ENCODE measurements at places on chromosomes 5 and 9.

- no peak for DNase-seq
These were observed 2.6 kb upstream of the FREM1 start for GRCh38 chr9:14912859-14913258.

DNA sequence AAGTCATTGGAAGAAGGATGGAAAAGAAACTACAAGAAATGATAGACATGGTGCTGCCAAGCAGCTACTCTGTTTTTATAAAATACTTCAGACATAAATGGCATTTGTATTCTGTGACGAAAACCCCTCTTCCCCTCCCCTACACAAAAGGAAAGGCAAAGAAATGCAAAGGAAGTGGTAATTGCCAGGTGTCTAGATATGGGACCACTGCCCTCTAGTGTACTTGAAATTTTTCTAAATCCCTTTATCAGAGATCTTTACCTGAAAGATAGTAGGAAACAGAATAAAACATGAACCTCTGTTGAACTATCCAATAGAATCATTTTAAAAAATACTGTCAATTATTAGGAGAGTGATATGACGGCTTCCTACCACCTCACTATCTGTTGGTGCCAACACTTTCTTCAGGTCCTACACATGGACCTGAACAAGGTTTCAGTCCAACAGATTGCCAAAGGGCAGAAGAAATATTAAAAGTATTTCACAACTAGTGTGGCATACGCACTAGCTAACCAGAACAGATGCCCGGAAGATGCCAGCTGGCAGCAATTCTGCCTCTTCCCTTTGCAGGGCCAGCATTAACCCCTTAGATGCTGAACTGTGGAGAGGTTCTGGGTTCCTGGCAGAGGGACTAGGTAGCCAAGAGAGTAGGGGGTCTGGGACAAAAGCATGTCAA, 104.1 kb downstream of the TSSK1B start:
- DNase-seq: no peak

GRCh38 chr5:1511651-1512540, 11.9 kb downstream of the LPCAT1 start:
- no peak for DNase-seq

GRCh38 chr5:172721455-172722326, 49.3 kb downstream of the DUSP1 start:
- DNase-seq: no peak

GRCh38 chr9:110479481-110479880, 100.1 kb downstream of the SVEP1 start:
- DNase-seq: no peak

GRCh38 chr9:108671794-108672193, 184.0 kb downstream of the ACTL7B start:
- DNase-seq: no peak

DNA sequence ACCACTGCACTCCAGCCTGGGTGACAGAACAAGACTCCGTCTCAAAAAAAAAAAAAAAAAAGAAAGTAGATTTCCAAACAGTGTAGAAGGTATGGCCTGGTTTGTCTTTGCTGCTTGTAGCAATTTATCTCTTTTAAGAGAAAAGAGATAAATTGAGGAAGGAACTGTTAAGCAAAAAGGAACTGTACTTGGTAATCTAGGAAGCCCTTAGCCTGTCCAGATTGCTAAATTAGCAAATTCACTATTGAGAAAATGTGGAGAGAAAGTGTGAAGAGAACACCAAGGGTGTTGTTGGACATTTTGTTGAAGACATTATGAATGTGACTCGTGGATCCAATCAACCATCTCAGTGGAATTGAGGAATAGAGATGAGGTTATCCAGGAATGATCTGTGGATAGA, 13.0 kb upstream of the SUSD3 start:
- no peak for DNase-seq

DNA sequence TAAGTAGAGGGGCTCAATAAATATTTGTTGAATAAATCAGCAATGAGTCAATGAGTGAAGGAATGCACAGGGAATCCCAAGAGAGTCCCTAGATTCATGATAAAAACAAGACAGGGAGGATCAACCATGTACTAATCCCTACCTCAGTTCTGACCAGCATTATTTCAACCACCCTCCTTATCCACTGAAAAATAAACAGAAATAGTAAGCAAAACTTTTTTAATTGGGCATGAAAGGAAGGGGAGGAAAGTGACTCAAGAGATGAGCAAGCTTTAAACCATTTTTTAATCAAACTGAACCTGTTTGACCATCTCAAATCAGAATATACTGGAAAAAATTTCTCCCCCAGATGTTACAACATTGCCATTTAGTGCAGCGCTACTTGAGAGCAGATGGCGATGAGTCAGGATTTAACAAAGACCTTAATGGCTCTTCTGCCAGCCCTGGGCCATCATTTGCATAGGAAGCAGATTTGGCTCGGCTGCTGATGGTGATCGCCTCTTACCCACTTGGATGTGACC, 194.8 kb upstream of the SLC30A5 start:
- DNase-seq: no peak

GRCh38 chr5:141914199-141914743, 9.4 kb upstream of the DELE1 start:
- DNase-seq: no peak

- no peak for DNase-seq
These were observed 22.4 kb upstream of the PPP2CA start for GRCh38 chr5:134248256-134248655.

DNA sequence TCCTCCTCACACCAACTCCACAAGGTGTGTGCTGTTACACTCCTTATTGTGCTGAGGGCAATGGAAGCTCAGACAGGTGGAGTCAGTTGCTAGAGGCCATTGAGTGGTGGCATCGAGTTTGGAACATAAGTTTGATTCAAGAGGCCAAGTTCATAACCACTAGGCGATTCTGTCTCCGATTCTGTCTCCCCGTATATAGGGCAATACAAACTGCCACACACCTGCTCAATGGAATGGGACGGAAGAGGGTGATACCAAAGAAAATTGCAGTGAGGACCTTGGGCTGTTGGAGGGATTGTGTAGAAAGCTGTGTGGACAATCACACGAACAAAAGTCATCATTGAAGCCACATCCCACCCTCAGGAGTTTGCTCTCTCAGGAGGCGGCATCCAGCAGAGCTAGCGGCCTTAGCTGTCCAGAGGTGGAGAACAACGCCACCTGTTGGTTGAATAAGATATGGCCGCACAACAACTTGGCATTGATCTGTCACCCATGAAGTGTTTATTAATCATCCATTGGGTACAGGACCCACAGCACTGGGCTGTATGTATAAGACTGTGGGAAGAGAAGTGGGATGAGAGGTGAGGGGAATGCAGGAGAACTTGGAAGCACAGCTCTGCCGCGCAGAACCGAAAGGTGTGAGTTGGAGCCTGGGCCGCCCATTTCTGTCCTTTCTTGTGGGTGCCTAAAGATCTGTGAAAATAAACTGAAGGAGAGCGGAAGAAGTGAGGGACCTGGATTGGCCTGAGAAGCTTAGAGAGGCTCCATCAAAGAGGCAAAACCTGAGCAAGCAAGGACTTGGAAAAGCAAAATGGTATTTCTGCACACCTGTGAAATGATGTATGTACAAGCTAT, 16.1 kb upstream of the NEUROG1 start:
- DNase-seq: no peak

GRCh38 chr9:131407717-131408195, 13.9 kb downstream of the PRRC2B start:
- DNase-seq: no peak

DNA sequence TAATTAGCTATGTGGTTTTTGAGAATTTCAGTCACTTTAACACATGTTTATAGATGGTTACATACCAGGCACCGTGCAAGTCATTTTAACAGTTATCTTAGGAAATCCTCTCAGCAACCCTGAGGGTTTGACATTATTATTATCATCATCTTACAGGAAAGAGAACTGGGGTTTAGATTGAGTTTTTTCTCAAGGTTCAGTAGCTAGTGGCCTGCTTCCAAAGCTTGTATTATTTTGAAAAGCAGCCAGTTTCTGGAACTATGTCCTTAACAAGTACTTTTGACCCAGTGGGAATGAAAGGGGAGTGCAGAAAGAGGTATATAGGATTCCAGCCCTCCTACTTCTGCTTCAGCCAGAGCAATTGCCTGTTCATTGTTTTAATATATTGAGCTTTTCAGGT, 157.5 kb downstream of the COMMD10 start:
- no peak for DNase-seq

- DNase-seq: no peak
These were observed 159.9 kb upstream of the FBXL17 start for GRCh38 chr5:108541836-108542235.

GRCh38 chr5:129716235-129716634, 31.7 kb upstream of the MINAR2 start:
- no peak for DNase-seq

DNA sequence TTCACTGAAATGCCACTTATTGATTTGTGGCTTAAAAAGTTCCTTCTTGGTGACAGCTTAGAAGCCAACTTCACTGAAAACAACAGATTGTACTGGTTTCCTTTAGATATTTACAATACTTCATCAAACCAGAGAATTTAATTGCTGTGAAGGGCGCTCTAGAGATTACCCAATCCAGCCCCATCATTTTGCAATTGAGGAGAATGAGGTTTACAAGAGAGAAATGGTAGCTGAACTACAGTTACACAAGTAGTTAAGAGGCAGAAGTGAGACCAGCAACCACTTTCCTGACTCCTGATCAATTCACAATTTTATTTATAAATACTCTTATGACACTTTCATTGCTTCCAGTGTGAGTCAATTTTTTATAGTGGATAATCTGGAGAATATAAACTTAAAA, 103.5 kb upstream of the APC start:
- DNase-seq: no peak

GRCh38 chr5:12920527-12920926, 1016.3 kb upstream of the CTNND2 start:
- DNase-seq: no peak

- DNase-seq: no peak
These were observed 301.0 kb upstream of the KCNN2 start for GRCh38 chr5:114060866-114061265.

- no peak for DNase-seq
These were observed 228.2 kb upstream of the TYRP1 start for GRCh38 chr9:12464910-12465512.

DNA sequence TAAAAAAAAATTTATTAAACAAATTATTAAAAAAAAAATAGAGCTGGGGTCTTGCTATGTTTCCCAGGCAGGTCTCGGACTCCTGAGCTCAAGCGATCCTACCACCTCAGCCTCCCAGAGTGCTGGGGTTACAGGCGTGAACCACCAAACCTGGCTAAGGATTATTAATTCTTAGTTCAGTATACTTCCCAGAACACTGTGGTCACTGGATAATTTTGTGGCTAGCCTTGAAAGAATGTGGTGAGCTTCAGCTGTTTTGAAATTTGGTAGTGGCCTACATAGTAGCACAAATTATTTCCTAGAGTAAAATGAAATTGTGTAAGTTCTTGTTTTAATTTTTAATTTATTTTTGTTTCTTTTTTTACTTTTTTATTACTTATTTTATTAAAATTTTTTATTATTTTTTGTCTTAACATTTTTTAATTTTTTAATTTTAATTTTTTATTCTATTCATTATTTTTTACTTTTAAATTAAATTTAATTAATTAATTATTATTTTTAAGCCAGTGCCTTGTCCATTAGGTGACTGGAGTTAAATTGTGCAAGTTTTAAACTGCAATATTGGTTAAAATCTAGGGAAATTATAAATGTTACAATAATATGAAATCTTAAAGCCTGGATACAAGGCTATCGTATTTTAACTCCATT, 23.0 kb downstream of the ARRDC3 start:
- DNase-seq: no peak

DNA sequence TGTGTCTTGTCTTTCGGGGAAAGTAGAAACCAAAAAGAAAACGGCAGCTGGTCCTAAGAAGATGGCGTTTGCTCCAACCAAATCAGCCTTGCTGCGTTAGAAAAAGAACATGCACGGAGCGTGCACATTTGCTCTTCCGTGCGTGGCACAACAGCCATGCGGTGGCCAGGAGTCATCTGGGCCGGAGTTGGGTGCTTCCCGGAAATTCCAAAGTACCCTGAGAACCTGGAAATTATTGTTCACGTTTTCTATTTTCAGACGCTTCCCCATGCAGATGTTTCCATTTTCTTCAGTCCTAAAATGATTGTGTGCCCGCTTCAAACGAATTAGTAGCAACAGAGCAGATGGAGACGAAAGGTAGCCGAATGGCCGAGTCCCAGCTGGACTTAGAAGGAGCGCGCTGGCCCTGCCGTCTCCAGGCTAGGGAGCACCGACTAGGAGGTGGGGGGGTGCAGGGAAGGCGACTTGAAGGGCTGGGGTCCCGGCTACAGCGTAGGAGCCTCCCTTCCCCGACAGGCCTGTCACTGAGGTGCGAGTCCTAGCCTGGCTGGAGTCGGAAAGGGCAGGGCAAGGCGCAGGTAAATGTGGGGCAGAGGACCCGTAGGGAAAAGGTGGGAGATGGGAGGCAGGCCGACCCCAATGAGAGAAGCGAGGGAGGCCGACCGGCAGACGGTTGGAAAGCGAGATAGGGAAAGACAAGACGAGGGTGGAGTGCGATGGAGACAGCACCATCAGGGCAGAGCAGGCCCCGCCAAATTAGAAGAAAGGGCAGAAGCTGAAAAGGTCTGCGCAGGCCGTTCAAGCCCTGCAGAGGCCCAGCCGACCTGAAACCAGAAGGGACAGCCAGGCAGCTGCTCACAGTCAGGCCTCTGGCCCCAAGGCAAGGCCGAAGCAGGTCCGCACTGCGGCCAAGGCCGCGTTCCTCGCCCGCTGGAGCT, 1.4 kb downstream of the BARX1 start:
- no peak for DNase-seq

DNA sequence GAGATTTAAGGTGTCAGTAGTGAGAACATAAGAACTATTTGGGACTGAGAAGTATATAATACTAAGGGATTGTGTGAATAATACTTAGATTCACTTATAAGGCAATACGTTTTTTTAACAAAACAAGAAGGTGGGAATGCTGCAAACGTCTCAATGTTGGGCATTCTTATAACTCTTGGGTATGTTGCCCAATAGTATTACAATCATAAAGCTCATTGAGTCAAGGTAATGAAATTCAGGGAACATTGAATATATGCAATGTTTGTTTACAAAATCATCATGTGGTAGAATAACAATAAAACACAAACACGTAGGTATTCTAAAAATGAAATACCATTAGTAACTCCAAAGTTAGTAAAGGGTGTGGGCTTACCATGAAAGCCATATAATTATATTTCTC, 400.7 kb downstream of the KIAA0825 start:
- no peak for DNase-seq

- DNase-seq: no peak
These were observed 146.8 kb downstream of the MUSK start for GRCh38 chr9:110815361-110815760.

- no peak for DNase-seq
These were observed 132.5 kb upstream of the FER start for GRCh38 chr5:108615216-108615615.

DNA sequence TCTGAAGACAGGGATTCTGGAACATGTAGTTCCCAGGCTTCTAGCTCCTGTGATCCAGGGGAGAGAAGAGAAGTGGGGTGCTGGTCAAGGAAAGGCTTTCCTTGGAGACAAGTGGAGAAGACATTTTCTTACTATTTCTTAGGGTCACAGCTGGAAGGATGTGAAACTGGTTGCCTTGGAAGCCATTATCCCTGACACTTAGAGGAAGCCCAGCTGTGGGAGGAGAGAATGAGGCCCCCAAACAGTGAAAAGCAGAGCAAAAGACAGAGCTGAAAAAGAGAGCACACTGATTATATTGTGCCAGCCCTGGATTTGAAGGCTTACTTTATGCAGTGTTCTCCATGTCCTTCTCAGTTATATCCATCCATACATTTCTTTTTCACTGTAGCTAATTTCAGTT, 17.5 kb upstream of the SHB start:
- no peak for DNase-seq

- DNase-seq: no peak
These were observed 9.6 kb downstream of the PFDN1 start for GRCh38 chr5:140293091-140293848.

GRCh38 chr5:76841361-76841760, 8.5 kb upstream of the S100Z start:
- no peak for DNase-seq

GRCh38 chr9:28967226-28967625, 1393.9 kb upstream of the C9orf72 start:
- no peak for DNase-seq
